Lung microvascular endothelial cell (primary cell): ENCODE measurements at places on chromosomes 12 and 14. TPM values are rescaled to one million over a fixed set of nuclear protein-coding genes. Genes with fewer than 3 reads are reported as not detected.

SIX4 gene
- total RNA-seq = 0.20 and 0.87 TPM in 2 replicates

DNA sequence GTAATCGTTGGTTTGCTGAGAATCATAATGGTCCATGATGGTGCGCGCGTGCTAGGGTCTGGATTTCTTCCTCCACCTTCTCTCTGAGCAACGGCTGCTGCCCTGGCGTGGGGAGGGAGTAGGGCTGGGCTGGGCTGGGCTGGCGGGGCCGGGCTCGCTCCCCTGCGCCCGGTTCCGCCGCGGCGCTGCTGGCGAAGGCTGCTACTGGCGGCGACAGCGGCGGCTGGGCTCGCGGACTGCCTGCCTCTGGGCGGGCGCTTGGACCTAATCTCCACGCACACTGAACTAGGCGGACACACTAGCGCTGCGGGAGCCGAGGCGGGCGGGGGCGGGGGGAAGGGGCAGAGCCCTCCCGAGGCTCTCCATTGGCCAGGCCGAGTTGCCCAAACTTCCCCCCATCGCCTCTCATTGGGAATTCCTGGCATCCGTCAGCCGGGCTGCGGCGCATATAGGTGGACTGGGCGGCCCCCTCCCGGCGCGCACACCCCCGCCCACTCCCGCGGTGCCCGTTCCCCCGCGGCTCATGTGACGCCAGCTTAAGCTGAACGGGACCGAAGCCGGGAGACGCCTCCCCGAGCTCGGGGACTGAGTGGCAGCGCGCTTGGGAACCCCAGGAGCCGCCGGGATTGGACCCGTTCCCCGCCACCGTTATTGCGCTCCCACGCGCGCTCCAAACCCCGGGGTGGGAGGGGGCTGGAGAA is at the start of gene ACTN1:
TSS of gene ACTN1 (minus strand) at position 282 of the 701 bp plus-strand sequence. CDS start at position 36, 246 bp downstream.
- peak; percentile 99 for DNase-seq

LTB4R gene
- 2.0 and 2.2 TPM in 2 replicates for total RNA-seq

AVPR1A gene
- total RNA-seq = not detected in 2 replicates

DNA sequence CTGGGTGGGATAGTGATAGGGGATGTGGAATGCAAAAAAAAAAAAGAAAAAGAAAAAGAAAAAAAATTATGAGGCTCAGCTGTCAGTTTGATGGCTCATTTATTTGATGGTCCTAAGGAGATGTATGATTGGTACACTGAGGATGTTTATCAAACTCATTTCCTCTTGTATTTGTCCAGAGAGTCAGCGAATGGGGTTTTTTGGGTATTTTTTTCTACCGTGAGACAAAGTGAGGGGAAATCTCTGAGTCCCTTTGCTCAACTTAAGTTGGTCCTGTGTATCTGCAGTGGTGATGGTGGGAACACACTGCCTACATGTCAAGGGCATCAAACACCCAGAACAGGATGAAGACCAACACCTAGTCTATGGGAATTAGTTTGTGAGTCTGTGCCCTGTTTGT is 176.9 kb upstream of the HIF1A start:
- no peak for DNase-seq

GRCh38 chr14:78307671-78308070 is 137.5 kb downstream of the NRXN3 start:
- DNase-seq = no peak

DNA sequence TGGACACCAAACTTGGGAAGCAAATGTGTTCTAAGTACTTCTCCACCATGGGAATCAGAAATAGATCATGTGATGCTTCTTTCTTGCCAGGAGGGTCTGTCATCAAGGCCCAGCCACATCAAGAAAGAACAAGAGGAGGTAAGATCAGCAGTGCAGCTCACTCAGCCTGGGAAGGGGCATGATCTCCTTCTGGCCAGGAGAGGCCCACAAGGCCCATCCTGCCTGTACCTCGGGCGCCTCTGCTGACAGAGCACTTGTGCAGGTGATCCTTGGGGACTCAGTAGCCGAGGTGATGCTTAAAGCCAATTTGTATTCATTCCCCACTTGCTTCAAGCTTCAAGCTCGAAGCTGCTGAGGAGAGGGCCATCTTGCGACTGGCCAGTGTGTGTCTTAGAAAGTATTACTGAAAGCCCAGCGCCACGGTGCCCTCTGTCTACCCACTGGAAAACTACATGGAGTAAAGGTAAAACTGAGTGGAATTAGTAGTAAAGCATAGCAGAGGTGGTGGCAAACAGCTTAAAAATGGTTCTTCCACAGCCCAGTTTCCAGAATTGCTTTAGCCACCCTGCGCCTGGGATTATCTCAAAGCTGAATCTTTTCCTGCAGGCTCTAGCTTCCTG is 26.2 kb downstream of the RTRAF start:
- peak; percentile 35 for DNase-seq

KRT74 gene
- total RNA-seq = not detected in 2 replicates

LTB4R2 gene
- 2.0 and 2.8 TPM in 2 replicates for total RNA-seq
